ENCODE measurements at places on chromosomes 12 and 14.

DNA sequence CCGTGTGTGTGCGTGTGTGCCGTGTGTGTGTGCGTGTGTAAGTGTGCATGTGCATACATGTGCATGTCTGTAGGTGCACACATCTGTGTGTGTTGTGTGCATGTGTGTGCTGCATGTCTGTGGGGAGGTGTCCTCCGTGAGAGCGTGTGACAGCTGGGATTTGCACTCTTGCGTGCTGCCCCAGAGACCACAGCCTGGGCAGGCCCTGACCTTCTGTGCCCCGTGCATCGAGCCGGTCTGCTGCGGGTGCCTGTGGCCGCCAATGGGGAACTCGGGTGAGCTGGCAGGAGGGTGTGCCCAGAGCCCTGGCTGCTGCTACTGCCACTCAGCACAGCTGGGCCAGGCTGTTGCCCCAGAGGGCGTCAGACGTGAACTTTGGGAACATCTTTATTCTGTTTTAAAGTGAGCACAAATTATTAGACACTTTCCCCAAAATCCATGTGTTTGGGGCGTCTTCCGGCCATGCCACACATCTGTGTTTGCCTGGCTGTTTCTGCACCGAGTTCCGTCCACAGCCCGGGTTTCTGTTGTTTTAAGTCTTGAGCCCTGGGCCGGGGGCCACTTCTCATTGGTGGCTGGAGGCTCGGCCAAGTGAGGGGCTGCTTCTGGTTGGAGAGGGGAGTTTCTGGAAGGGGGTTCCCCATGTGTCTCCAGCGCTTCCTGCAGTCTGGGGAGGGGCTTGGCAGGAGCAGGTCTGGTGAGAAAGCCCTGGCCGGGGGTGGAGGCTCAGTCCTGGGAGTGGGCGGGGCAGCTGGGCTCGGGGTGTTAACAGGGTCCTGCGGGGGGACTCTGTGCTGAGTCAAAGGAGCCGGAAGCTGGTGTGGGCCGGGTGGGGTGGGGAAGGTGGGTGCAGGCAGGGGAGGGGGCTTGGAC lies 7.6 kb downstream of the CEP170B start:
- no peak for DNase-seq

DNA sequence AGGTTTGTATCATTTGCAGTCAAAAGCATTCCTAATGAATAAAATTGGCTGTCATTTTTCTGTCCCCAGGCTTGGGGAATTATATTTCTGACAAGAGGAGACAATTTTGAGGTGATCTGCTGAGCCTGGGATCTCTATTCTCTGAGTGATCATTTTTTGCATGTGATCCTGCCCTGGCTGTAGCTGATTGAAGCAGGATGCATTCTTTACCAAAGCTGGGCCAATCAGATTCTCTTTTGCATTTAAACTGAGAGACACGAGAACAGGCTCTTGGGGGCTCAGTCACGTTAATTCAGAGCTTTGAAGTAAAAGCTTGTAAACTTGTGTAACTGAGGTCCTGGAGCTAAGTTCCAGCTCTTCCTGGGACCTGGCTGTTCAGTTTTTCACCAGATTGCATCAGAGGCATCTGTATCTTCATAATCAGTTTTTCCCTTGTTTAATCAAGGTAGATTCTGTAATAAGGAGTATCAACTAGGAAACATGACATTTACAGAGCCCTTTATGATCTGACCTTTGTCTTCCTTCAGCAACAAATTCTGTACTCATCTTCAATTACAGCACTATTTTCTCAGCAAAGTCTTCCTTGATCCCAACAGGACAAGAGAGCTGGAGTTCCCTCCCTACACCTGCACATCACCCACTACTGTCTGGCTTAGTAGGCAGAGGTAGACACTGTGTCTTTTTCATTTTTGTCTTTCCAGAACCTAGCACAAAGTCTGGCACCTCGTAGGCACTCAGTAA lies 35.0 kb upstream of the MANSC4 start:
- no peak for DNase-seq

DNA sequence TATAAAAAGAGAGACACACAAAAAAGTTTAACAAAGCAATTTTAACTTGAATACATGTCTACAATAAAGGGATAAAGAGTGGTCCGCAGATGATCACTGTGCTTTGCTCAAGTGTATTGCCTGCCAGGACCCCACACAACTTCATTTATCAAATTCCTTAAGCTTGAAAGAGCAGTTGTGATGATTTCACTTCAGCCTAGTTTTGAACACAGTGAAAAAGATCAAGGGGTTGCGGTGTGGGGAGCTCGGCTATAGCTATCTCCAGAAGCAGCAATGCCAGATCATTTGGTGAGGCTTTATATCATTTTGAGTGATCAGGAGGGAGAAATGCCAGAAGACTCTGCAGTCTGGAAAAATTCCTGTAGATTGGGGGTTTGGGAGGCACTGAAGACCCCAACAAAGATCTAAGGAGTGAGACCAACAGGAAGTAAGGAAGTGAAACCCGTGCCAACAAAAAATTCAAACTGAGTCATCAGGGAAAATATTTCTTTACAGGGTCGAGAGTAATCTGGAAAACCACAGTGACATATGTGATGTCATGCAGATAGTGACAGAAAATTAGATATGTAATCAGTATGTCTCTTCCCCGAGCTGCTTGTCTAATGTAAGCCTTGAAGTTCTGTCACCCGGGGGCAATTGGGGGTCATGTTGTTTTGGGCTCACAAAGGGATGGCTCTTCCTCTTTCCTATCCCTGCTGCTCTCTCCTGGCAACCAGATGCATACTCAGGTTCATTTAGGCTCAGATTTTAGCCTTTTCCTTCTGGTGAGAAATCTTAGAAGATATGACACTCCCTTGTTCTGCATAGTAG lies 221.8 kb downstream of the MSRB3 start:
- no peak for DNase-seq

- DNase-seq, result no peak
These were observed 43.9 kb upstream of the AMN1 start for GRCh38 chr12:31772685-31773222.

GRCh38 chr14:71430678-71431376 lies 501.4 kb upstream of the RGS6 start:
- no peak for DNase-seq

DNA sequence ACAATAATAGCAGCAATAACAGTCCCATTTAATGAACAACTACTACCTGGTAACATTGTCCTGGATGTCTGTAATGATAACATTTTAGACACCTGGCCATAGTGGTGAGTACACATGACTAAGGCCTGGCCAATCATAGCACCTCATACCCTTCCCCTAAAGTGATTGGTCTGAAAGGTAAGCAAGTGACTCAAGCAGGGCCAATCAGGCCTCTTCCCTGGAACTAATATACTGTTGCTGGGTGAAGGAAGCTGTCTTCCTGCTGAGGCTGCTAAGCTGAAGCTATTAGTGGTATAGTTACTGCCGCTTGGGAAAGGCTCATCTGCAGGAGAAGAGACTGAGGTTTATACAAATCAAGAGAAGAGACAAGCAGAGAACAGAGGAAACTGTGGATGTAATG lies 18.7 kb upstream of the NOS1 start:
- no peak for DNase-seq

DNA sequence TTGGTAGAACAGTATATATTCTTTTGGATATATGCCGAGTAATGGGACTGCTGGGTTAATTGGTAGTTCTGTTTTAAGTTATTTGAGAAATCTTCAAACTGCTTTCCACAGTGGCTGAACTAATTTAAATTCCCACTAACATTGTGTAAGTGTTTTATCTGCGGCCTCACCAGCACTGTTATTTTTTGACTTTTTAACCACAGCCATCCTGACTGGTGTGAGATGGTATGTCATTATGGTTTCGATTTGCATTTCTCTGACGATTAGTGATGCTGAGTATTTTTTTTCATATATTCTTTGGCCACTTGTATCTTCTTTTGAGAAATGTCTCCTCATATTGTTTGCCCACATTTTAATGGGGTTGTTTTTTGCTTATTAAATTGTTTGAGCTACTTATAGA lies 357.4 kb downstream of the C12orf50 start:
- no peak for DNase-seq

GRCh38 chr14:56807386-56808109 lies 2.7 kb downstream of the OTX2 start:
- no peak for DNase-seq

GRCh38 chr12:127787544-127787943 lies 479.4 kb upstream of the TMEM132C start:
- DNase-seq, result no peak

DNA sequence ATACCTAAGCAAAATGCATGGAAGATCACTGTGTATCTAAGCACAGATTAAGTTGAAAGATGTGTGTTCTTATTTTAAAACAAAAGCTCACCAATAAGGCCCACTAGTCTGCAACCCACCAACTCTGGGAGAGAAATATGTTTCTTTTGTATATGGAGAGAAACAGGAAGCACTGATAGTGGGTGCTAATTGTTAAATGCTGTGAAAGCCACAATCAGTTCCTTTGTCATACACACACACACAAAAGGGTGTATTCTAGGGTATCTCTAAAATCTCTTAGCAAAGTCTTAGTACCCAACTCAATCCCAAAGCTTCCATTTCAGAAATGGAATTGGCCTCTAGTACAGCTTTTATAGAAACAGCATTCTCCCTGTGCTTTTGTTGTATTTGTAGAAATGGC lies 272.7 kb upstream of the FLRT2 start:
- DNase-seq, result no peak

- no peak for DNase-seq
These were observed 50.7 kb upstream of the CSRP2 start for GRCh38 chr12:76929499-76929898.

DNA sequence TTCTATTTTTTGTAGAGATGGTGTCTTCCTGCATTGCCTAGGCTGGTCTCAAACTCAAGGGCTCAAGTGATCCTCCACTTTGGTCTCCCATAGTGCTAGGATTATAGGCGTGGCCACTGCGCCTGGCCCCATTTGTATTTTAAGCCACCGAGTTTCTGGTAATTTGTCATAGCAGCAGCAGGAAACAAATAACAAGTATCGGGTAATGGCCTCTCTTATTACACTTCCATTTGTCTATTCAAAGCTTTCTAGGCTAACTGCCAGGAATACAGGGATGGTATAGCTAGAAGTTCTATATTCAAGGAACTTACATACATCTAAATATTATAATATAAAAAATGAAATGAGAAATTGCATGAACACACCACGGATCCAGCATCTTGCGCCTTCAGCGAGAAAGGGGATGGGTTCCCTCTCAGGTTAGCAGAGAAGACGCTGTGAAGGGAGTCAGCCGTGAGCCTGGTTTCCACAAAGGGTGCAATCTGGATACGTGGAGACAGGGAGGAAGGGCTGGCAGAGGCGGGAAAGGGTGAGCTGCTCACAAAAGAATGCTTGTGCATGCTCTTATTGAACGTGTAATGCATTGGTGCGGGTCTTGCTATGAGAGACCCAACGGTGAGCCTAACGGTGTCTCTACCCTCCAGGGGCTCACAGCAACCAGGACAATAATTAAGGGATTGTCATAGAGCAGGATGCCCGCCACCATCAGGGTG lies 9.5 kb downstream of the BDKRB1 start:
- peak; percentile 19 for DNase-seq

DNA sequence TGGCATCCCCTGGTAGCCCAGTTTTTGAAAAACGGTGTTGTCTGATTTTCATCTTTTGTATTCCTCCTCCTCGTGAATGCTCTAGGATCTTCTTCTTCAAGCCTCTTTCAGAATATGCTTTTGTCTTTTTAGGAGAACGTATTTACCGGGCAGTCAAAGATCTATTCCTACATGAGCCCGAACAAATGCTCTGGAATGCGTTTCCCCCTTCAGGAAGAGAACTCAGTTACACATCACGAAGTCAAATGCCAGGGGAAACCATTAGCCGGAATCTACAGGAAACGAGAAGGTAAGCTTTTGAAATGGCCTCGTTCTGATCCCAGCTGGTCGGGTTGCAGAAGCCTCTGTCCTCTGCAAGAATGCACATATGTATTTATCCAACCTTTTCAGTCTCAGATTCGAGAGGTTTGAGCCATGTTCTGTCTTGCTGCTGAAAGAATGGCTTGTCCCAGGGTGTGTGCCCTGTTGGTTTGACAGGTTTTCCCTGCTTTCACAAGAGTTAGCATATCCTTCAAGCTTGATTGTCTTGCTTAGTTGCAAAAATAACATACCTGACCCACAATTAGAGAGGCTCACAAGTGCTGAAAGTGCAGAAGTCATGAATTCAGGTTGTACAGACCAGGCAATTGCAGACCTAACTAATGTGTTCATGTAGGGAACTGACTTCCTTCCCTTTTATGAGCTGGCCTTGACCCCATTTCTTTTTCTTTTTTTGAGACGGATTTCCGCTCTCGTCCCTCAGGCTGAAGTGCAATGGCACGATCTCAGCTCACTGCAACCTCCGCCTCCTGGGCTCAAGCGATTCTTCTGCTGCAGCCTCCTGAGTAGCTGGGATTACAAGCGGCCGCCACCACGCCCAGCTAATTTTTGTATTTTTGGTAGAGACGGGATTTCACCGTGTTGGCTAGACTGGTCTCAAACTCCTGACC lies 6.8 kb downstream of the KMT5A start:
- no peak for DNase-seq

- no peak for DNase-seq
These were observed 1.0 kb upstream of the SLC38A2 start for GRCh38 chr12:46373301-46374296.

DNA sequence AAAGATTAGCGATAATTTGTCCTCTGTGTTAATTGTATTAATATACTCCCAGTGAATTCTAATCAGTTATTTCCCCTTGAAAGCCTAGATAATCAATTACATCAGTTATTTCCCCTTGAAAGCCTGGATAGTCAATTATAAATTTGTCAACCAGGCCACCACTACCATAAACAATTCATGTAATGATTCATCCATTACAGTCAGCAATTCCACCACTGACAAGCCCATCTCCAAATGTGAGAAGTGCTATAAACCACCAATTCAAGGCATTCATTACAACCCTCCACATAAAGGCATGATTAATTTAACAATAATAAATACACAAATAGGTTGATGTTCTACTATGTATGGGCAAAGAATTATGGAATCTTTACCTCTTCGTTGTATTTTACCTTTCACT lies 40.9 kb downstream of the INTS13 start:
- DNase-seq, result no peak

DNA sequence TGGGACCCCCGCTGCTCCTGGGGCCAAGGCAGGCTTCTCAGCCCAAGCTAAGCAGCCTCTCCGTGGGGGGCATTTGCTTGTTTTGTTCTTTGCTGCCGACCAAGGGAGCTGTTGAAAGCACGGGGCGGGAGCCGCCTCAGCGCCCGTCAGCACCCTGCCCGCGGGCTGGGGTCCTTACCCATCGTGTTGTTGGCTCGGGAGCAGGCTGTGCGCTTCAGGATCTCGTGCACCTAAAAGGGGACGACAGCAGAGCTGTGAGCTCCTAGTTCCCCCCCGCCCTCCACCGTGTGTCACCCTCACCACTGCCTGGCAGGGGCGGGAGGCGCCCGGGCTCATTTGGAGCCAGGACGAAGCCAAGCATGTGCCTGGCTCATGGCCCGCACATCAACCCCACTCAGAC lies 117.5 kb downstream of the ANO2 start:
- DNase-seq, result no peak

GRCh38 chr12:6753772-6754356 lies 923 bp upstream of the MLF2 start:
- no peak for DNase-seq

GRCh38 chr14:75995372-75996041 lies 9.9 kb downstream of the IFT43 start:
- no peak for DNase-seq

DNA sequence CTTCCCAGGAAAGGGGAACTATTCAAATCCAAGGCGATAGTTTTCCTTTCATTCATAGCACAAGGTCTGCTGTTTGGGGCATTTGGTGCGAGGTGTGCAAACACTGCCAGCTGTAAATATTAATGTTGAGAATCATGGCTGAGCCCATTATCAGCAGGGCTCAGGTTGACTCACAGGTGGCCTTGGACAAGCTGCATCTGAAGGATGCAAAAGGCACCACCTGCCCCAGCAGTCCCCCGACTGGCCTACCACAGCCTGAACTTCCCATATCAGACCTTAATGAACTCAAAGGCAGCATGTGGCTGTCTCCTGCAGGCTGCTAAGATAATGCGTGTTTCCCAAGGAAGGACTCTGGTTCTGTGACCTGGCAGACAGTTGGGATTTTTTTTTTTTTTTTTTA lies 93.3 kb upstream of the MAP1LC3B2 start:
- DNase-seq, result no peak

All from NCI-H2081 treated with DMSO at 0.1 percent for 48 hours (cell line).